Activated CD4-positive, alpha-beta T cell treated with anti-CD3 and anti-CD28 coated beads for 4 hours (primary cell): ENCODE measurements at places on chromosomes 11 and 22.

- no peak for DNase-seq
These were observed 566 bp downstream of the ATP6V1E1 start for GRCh38 chr22:17627961-17628405.

GRCh38 chr11:107598225-107599139, 7.5 kb downstream of the ELMOD1 start:
- DNase-seq: no peak

GRCh38 chr22:48890693-48891554, 936.7 kb downstream of the BRD1 start:
- no peak for DNase-seq

DNA sequence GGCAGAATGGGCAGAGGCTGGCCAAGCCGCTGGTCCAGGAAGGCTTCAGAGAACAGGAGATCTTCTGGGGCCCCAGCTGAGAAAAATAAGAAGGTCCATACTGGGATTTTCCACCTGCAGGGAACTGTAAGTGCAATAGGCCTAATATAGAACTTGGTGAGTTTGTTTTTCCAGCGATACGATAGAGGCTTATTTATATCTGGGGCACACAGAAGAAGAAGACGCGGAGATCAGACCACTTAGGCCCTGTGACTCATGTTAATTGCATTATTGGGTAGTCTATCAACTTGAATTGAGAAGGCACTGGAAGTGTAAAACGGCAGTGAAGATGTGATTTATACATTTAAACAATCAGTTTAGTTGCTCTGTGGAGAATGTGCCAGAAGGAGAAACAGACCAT, 7.7 kb upstream of the SRSF8 start:
- DNase-seq: no peak

GRCh38 chr11:48141475-48142122, 75.0 kb upstream of the OR4B1 start:
- DNase-seq: no peak

DNA sequence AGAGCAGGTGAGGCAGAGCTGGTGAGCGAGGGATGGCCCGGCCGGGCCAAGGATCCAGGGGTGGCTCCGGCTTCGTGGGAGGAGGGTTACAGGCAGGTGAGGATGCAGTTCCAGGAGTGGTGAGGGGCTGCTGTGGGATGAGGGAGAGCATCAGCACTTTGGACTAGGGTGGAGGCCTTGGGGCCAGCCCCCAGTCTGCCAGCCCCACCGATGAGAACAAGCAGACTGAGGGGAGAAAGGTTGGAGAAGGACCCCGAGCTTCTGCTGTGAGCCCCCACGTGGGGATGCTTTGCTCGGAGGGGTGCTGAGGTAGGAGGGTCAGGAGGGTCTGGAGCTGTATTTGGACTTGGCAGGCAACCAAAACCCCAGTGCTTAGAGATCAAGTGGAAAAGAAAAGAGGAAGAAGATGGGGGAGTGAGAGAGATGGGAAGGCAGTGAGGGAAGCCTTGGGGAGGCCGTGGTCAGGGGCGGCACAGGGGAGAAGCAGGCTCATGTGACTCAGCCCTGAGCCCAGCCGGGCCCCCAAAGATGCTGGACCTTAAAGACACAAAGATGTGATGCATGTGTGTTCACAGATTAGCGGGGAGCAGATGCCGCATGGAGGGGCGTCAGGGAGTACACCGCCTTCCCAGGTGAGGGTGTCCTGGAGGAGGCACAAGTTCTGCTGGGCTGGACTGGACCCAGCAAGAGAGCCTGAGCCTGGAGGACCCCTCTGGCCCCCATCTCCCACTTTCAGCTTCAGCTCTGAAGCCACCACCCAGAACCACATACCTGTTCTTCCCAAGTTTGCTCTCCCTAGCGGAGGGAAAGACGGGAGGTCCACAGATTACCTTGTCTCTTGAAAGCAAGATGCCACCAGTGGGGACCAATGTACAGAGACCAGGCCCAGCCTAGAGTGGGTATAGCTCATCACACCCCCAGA, 91.3 kb downstream of the CDKN1C start:
- DNase-seq: no peak

GRCh38 chr22:17114173-17114897, 6.8 kb downstream of the TMEM121B start:
- no peak for DNase-seq

DNA sequence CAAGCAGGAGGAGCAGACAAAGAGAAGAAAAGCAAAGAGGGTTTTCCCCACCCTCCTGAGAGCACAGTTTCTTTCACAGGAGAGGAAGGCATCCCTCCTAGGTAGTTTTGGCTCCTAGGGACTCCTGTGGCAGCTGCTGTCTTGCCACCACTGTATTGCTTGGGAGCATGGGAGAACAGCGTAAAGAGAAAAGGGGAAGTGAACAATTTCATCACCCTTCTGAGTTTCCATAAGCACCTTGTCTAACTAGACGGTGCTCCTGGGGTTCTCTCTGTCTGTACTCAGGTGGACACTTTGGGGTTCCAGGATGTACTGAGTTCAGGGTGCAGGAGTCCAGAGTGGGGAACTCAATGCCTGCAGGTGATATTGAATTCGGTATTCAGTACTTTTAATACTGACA, 1430.5 kb downstream of the TBC1D22A start:
- DNase-seq: no peak

- no peak for DNase-seq
These were observed 95.7 kb downstream of the TEAD1 start for GRCh38 chr11:12769834-12770345.

DNA sequence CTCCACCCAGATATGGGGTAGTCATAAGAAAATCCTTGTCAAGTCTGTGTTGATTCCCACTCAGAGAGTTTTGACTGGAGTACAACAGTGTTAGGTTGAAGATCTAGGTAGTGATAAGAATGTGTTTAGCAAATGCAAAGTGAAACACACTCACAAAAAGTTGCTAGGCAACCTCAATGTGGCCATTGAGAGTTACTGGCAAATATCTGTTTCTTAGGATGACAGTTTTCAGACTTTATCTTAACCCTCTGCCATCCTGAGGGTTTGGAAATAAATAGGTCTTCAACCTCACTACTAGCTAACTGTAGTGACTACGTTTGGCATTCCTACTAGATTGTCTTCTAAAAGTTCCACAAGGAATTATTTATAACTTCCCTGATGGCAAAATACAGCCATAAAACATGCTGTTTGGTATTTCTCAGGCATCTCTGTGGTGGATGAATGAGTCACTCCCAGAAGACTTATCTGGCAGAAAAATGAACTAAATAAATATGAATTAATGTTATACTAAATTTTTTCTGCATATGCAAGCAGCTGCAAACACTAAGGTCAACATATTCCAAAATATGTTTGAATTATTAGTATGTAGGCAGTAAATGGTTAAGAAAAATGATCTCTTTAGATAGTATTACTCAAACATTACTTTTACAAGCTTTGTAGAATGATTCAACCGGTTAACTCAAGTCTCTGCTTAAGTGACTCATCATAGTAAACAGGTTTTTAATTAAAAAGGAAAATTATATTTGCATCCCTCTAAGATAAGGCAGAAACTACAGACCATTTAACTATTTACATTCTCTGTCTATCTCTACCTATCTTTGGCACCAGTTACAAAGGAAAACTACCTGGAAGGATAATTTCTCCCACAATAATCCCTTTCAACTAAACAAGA, 17.1 kb upstream of the SYTL2 start:
- no peak for DNase-seq

- DNase-seq: no peak
These were observed 674.1 kb downstream of the OPCML start for GRCh38 chr11:132858223-132858622.

- DNase-seq: no peak
These were observed 18.0 kb upstream of the EIF3D start for GRCh38 chr22:36546932-36547331.

DNA sequence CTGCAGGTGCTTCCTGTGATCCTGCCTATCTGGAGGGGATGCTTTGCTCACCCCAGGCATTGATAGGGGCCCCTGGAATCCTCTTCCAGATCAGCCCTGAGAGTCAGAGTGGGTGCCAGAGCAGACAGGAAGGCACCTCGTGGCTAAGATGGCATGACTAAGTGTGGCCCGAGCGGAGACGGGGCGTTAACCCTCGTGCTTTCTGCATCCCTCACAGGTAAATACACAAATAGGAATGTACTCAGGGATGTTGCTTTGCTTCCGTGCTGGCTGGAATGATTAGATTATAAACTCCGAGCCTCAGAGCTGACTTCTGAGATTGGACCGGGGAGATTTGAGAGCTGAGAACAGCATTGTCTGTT, 312.7 kb upstream of the B3GAT1 start:
- DNase-seq: no peak

DNA sequence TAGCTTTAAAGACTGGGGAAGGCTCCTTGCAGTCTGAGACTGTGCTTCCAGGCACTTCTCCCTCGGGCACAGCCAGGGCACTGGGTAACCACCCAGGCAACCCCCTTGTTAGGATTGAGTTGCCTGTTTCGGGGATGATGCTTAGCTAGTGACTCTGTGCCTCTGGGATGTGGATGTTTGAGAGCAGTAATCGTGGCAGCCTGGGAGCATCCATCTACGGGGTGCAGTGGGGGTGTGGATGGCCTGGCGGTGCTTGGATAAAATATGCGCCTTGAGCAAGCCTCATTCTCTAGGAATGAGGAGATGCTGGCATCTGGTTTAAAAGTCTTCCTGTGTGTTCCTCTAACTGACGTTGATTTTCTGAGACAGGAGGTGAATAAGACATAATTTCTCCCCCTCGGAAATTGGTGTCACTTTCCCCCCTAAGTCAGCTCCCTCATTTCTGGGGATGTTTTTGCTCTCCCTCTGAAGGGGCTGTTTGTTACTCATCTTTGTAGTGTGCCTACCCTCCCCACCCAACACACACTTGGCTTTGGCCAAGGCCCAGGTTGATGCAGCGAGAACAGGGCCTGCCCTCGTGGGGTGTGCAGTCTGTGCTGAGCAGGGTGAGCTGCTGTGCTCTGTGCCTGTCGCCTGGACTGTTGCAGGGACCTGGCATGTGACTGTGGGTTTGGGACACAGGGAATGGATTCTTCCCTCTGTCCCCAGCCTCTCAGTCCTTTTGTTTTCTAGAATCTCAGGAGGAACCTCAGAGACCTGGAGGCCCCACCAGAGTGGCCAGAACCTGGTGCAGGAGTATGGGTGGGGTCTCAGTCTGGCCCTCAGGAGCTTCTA, 2.0 kb downstream of the GNAZ start:
- DNase-seq: no peak

GRCh38 chr11:109026891-109027489, 362.1 kb downstream of the DDX10 start:
- DNase-seq: no peak

GRCh38 chr11:111765320-111765983, 737 bp downstream of the PPP2R1B start:
- no peak for DNase-seq

- no peak for DNase-seq
These were observed 4.5 kb downstream of the IL18 start for GRCh38 chr11:112159098-112160065.

- DNase-seq: no peak
These were observed 42.1 kb downstream of the DKK3 start for GRCh38 chr11:11966354-11966741.

DNA sequence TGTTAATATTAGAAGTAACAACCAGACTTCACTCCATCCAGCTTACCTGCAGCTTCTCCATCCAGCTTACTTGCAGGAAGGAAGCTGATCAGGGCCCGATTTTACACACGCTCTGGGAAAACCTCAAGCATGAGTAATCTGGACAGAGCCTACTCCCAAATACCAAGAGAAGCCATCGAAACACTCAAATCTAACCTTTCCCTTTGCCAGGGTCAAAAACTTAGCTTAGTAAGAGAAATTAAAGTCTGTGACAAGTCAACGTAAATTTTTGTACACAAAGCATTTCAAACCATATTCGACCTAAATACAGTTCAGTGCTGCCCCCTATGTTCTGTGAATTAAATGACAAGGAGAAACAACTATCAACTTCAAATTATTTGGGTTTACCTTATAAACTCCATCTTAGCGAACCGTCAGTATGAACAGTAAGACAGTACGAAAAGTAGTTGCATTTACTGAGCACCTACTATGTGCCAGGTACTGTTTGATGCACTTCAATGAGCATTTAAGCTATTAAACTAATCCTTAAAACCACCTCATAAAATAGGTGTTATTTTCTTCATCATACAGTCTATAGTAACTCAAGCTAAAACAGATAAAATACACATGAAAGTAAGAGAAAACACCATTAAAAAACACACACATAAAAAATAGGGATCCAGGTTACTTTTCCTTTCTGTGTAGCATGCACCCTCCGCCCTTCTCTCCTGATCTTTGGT, 36.9 kb downstream of the ARFGAP3 start:
- DNase-seq: no peak

DNA sequence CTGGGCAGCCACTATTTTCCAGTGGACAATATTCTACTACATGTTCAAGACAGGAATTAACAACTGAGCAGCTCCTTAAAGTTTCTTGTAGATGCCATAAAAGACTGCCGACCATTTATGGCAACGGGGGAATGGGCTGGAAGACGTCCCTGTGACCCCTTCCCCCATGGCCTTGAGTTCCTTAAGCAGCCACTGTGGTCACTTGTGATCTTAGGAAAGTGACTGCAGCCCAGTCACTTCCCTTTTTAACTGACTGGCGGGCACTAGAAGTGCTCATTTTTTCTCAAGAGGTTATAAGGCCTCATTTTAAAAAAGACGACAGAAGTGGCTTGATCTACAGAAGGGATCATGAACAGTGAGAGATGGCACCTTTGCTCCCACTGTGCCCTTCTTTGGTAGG, 153.2 kb upstream of the NARS2 start:
- no peak for DNase-seq

GRCh38 chr11:40188848-40189247, 1270.6 kb downstream of the LRRC4C start:
- no peak for DNase-seq

- no peak for DNase-seq
These were observed 70.5 kb upstream of the TCF20 start for GRCh38 chr22:42340829-42341383.

GRCh38 chr22:42078469-42079318, 806 bp upstream of the SMDT1 start:
- DNase-seq: no peak

DNA sequence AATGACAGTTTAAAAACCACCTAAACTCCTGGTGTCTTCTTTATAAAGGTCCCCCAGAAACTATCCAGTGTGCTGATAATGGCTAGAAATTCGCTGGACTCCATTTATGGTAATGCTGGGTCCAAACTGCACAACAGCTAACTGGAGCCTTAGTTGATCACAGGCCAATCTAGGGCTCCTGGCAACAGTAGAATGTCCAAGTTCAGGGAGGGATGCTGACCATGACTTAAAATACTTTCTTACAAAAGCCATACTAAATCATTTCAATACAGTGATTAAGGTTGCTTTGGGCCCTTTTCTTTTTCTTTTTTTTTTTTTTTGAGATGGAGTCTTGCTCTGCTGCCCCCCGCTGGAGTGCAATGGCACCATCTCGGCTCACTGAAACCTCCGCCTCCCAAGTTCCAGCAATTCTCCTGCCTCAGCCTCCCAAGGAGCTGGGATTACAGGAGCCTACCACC, 14.5 kb upstream of the GAB2 start:
- no peak for DNase-seq
